ENCODE measurements at places on chromosomes 12 and 14.

DNA sequence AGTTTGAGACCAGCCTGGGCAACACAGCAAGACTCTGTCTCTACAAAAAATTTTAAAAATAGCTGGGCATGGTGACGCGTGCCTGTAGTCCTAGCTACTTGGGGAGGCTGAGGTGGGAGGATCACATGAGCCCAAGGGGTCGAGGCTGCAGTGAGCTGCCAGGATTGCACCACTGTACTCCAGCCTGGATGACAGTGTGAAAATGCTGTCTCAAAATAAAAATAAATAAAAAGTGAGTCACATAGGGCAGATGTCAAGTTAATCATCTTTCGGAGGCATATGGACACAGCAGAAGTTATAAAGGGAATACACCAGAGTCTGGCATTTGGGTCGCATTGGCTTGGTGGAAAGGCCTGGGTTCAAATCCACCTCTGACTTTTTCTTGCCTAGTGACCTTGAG is 92.7 kb downstream of the PHETA1 start:
- no peak for DNase-seq

DNA sequence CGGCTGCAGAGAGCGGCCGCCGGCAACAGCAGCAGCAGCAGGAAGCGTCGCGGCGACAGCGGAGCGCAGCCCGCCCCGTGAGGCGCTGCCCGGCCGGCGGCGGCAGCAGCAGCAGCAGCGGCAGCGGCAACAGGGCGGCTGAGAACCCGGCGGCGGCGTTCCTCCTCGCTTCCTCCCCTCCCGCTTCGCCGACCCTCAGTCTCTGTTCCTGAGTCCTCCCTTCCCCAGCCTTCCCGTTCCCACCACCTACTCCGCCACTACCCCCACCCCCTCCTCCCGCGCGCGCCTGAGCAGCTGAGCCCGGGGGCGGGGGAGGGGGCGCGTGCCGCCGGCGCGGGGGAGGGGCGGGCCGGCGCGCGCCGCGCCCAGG is 310 bp downstream of the BICDL1 start:
- no peak for DNase-seq

GRCh38 chr14:49581209-49582112 is 4.7 kb downstream of the RPS29 start:
- no peak for DNase-seq

GRCh38 chr12:697481-697880 is 34.2 kb upstream of the NINJ2 start:
- no peak for DNase-seq

DNA sequence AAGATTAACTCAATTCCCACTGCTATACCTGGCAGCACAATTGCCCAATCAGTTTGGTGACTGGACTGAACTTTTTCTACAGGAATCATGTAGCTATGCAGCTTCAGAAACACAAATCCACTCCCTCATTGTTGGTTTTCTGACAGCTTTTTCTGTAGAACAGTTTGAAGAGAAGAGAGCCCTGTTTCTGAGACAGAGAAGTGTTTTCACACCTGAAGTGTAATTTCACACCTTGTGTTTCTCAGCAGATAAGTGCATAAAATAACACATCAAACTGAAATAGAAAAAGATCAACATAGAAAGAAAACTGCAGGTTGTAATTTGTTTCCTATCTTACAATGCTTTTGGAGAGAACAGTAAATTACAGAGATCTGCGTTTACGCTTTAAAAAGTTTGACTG is 335.6 kb downstream of the SNAPC1 start:
- DNase-seq = no peak
